Mesenteric fat pad (tissue), 1 donor: ENCODE measurements at places on chromosomes 1 and 21.

GRCh38 chr1:55045430-55045829 lies 6.1 kb downstream of the PCSK9 start:
- no peak for DNase-seq

- no peak for DNase-seq
Measured at GRCh38 chr1:200963076-200963475, 60.4 kb downstream of the KIF21B start.

DNA sequence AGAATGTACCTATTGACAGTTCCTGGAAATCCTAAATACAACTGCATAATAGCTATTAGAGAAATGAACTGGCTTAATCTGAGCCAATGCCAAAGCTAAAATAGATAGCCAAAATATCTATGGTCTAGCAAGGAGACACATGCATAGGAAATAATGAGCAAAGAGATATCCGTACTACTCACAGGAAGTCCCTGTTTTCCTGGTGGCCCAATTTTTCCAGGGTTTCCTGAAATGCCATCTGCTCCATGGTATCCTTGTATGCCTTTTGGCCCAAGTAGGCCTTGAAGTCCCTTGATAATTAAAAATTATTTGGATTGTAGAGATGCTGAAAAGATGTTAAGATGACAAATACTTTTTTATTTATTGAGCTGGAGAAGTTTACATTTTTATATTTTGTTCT lies 108.4 kb upstream of the ZNHIT6 start:
- no peak for DNase-seq

DNA sequence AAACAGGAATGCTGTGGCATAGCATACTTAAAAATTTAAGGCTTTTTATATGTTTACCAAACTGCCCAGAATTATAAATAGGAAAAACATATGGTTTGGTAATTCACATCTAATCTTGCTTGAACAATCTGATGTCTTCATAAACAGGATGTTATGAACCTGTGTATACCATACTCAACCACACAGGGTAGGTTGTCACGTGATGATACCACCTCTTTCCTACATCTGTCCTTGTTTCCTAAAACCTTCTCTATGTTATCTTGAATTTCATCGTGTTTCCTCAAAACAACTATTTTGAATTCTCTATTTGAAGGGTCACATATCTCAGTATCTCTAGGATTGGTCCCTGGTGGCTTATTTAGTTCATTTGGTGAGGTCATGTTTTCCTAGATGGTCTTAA lies 631.0 kb upstream of the PKN2 start:
- no peak for DNase-seq

DNA sequence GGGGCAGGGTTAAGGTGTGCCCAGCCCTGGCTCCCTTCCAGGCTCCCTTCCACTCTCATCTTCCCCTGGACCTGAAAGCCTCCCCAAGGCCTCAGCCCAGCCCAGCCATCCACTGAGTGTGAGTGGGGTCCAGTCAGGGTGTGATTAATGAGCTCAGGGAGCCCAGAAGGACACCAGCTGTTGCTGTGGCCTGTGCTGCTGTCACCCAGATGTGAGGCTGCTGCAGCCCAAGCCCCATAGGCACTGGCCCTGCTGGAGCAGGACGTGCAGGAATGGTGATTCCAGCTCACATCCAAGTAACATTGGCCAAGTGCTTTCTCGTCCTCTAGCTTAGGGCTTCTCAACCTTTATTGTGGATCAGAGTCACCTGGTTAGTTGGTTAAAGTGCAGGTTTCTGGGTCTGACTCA lies 77.6 kb downstream of the EPHB2 start:
- no peak for DNase-seq

DNA sequence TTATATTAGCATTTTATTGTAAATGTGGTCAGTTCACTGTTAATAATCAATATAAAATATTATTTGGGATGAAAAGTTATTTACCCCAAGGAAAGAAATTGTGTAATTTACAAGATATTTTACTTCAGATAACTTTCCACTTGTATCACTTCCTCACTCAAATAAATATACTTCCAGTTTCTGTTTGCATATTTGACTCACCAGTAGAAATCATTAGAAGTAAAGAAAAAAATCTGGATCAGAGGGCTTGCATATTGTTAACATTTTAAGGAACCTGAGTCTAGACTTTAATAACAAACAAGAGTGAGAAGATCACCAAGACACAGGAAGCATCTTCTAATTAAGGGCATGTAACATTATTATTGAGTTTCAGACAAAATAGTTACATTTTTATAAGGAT lies 347 bp upstream of the KRTAP20-4 start:
- no peak for DNase-seq
